ENCODE measurements at places on chromosomes 11 and 22.

DNA sequence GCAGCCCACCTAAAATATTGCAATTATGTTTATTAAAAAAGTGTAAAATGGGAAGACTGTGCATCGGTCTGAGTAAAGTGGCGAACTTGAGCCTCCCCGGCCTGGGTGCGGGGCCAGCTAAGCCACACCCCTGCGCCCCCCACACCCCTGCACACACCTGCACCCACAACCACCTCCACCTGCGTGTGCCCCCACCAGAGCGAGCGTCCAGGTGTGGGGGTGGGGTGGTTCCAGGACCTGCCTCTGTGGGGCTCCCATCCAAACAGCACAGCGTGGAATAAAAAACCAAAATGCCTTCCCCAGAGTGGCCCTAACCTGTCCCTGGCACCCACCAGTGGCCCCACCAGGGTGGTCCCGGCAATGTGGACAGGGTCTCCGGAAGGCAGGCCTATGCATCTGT is 30.1 kb upstream of the CARS1 start:
- no peak for DNase-seq

DNA sequence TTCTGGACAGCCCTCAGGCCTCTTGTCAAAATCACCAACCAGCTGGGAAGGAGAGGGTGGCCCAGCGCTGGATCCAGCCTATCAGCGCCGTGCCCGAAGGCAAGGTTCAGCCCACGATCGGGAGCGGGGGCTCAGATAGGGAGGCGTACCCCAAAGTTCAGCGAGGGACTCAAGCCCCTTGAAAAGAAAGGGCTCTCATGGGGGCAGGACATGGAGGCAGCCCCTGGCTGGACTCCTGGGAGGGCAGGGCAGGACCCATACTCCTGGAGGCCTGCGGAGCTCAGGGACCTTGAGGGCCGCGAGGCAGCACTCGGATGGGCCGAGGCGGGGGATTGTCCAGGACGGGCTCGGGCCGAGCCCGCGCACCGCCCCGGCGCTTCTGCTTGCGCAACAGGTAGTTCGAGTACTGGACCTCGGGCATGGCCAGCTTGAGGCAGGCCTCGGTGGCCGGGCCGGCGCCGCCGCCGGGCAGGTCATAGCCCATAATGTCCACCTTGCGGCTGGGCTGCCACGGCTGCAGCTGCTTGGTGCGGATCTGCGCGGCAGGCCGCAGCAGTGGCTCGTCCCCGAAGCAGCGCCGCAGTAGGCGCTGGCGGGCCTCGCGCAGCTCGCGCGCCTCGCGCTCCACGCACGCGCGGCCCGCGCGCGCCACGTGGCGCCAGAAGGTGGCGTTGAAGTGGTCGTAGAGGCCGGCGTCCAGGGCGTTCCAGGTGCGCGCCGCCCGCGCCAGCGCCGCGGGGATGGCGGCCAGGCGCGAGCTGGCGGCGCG is 6.5 kb downstream of the GAL3ST3 start:
- DNase-seq = no peak

DNA sequence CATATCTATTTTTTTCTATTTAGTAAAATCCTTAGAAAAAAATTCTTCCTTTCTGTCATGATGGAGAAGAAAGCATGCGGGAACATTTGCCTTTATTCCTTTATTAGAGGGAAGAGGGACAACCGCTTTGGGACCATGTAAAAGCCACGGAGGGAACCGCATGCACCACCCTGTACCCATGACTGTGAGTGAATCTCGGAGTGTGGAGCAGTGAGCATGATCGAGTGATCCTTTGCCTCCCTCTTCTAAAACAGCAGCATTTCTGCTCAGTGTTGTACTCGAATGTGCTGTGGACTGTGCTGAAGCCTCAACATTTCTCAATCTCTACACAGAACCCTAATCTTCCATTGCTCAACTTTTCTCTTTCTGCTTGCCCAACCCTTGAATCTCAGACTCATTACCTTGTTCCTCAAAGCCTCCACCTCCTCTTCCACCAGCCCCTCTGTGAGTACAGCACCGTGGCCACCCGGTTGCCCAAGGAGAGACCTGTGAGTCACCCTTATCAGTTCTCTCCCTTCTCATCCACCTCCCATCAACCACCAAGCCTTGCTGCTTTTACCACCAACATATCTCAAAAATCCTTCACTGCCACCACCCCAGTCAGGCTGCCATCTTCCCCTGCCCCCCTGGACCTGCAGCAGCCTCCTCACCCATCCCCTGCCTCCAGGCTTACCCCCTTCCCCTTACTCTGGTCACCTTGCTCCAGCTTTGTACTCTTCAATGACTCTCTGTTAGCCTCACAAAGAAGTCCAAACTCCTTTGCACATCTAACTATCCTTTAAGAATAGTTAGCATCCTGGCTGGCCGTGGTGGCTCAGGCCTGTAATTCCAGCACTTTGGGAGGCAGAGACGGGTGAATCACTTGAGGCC is 103.1 kb downstream of the NAT10 start:
- no peak for DNase-seq

- no peak for DNase-seq
These were observed 2.7 kb downstream of the MUC5B start for GRCh38 chr11:1225386-1226225.

GRCh38 chr22:24323695-24324094 is 53.1 kb downstream of the SPECC1L start:
- no peak for DNase-seq

GRCh38 chr11:44017443-44018126 is 30.2 kb upstream of the ACCSL start:
- DNase-seq = no peak
